ENCODE measurements at places on chromosomes 12 and 14.

DNA sequence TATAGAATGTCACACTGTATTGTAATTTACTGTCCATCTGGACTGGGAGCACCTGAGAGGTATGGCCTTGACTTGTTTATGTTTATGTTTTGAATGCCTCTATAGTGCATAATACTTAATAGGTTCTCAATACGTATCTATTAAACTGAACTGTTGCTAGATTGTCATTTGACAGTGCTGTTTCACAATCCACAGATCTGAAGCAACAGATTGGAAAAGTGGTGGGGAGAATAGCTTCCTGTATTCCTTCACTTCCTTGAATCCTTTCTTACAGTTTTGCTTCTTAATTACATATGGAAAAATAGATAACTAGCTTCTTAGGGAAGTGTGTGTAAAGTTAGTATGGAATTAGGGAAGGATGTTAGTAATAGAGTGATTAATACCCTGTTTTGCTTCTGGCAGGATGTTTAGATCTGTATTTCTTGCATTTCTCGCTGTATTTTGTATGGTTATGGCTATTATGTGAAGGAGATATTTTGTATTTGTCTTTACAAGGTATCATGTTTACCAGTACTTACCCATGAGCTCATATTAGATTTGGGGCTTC, 4.5 kb downstream of the CNOT2 start:
- DNase-seq, result no peak

- peak; percentile 45 for DNase-seq
Measured at GRCh38 chr12:10968765-10969456, 17.8 kb downstream of the TAS2R50 start.

DNA sequence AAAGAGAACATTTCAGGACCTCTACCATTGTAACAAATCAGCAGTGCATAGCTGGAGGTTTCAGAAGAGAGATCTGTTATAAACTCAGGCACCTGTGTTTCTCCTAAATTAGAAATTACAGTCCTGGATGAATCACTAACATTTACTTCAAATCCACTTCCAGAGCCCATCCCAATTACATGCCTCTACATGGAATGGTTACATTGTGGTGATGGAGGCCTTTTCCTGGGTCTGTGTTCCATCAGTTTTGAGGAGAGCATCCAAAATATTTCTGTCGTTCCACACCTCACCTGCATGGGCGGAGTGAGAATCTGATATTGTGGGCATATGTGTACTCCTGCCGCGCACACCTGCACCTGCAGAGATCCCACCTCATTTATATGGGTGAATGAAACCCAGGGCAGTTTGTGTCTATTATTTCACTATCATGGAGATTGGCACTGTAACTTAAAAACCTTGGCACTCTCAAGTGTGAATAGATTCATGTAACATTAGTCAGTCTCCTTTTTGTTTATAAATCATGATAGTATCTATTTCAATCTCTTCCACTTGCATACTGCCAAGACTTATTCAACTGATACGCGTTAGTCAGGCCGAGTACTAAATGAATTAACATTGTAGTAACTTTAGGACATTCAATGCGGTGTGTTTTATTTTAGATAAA, 215.1 kb upstream of the FAR2 start:
- DNase-seq, result no peak

GRCh38 chr12:40431169-40431568, 206.4 kb downstream of the LRRK2 start:
- no peak for DNase-seq

GRCh38 chr12:127041985-127042625, 1224.9 kb upstream of the TMEM132C start:
- no peak for DNase-seq

DNA sequence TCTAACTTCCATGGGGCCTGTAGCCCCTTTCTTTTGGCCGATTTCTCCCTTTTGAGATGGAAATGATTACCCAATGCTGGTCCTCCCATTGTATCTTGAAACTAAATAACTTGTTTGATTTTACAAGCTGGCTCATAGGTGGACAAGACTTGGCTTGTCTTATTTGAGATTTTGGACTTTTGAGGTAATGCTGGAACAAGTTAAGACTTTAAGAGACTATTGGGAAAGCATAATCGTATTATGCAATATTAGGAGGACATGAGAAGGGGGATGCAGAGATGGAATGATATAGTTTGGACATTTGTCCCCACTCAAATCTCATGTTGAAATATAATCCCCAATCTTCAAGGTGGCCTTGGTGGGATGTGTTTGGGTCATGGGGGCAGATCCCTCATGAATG, 49.2 kb upstream of the LYZ start:
- no peak for DNase-seq

DNA sequence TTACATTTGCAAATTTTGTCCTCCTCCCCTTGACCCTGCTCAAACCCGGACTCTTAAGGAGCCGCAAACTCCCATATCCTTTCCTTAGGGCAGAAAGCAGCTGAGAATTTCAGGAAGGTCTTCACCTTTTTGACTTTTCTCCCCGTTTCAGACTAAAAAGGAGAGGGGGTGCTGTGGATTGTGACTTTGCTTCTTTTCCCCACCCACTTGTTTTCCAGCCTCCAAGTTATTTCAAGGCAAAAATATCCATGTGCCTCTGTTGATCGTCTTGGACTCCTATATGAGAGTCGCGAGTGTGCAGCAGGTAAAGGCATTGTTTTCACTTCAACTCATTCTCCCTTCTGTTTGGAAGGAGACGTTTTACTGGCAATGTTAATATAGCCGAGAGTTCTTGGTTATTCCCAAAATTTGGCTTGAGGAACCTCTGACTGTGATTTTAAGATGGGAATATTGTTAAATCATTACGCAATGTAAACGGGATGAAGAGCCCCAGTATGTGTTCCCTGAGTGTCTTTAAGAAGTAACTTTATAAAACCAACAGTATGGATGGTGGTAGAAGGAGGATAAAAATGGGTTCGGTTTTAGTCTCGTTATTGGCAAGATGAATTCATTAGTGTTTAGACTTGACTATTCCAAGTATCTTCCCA, 663 bp downstream of the LRRK2 start:
- DNase-seq, result no peak

- no peak for DNase-seq
Measured at GRCh38 chr14:24370748-24371147, 2.8 kb downstream of the NFATC4 start.

DNA sequence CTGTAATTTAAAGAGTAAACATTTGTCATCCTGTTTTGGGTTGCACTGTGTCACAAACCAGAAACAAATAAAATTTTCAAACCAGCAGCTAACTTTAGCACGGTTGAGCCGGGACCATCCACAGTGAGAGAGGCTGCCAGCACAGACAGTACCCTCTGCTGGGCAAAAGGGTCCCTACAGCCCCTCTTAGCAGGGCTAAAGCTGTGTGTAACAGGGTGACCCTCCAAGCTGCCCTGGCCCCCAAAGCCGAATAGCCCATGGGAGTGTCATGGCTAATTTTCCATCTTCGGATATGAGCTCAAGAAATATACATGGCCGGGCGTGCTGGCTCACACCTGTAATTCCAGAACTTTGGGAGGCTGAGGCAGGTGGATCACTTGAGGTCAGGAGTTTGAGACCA, 157.1 kb upstream of the GRIN2B start:
- DNase-seq, result no peak

DNA sequence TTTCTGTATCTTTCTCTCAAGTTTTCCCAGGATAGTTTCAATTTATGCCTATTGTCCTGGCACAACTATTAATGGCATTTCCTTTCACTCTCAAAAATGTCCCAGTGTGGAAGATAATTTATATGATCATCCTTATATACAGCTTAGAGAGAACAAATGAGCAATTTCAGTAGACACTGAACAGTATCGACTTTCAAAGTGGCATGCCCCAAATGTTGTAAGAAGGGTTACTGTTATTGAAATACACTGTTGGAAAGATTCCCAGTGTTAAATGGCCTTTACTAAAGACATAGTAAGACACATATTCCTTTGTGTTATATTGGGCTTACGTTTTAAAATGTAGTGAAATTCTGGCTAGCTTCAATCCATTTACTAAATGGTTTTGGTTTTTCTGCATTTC, 202.3 kb upstream of the CDKN3 start:
- DNase-seq, result no peak

DNA sequence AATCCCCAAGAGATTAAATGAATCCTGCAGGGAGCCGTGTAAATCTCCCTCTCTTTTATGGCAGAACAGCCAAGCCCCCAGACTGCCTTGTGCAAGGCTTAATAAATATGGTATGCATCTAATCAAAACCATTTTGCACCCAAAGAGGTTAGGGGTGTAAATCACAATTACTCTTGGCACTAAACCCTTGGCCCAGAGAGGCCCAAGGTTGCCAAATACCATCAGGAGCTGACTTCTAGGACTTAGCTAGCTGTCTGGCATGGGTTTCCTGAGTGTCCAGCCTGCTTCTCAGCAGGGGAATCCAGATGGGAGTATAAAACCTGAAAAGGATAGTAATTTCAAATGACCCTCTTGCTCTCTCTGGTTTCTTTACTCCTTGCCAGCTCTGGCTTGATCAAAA, 610.4 kb downstream of the MED13L start:
- DNase-seq, result no peak

DNA sequence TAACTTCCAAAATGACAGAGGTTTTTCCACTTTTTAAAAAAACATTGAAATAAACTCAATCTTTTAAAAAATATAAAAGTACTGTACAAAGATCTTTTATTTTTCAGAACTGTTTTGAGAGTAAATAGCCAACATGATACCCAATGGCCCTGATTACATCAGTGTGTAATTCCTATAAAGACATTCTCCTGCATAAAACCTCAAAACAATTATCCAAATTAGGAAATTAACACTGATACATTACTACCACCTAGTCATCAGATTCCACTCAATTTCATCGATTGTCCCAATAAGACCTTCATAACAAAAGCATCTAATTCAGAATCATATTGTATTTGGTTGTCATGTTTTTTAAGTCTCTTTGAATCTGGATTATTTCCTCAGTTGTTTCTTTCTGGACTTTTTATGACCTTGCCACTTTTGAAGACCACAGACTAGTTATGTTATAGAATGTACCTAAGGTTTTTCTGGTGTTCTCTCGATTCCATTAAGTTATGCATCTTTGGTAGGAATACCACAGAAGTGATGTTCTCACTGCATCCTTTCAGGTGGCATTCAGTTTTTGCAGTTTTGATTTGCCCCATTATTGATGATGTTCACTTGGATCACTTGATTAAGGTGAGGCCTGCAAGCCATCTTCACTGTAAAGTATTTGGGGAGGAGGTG, 4.0 kb upstream of the YEATS4 start:
- no peak for DNase-seq

DNA sequence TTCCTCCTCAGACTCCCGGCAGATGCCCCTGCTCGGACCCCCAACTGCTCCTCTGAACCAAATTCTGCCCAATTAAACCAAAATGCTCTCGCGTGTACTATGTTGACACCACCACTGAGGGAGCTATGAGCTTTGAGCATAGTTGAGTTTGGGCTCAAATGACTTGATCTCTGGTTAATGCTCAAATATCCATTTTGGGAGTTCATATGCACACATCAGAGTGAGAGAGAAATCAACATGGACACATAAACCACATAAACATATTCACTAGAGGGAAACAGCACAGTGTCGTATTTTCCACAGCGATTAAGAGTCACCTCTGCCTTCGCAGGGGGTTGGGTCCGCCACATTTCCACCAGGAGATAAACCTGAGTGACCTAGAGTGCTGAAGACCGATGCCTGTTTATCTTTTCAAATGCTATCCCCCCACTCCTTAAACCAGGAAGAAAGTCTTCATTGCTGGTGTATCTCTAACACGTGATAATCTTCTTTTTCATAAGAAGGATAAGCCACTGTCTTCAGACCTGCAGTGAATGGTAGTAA, 59.4 kb upstream of the FOXN3 start:
- no peak for DNase-seq

DNA sequence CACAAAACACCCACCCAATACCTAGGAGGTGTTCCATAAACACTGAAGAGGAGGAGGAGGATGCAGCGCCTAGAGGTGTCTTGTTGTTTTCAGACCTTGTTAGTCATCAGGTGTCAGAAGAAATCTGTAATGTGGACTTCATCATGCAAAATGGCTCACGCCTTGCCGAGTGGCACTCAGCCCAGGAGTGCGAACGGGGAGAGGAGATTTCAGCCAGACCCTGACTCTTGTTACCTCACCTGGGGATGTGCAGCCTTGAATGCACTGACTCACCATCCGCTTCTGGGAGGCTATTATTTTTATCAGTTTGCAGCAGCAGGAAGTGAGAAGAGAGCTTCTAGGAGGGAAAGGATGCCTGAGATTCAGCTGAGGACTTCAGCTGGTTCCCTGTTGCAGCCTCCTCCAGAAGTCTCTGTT, 48.2 kb upstream of the PLXNC1 start:
- no peak for DNase-seq

DNA sequence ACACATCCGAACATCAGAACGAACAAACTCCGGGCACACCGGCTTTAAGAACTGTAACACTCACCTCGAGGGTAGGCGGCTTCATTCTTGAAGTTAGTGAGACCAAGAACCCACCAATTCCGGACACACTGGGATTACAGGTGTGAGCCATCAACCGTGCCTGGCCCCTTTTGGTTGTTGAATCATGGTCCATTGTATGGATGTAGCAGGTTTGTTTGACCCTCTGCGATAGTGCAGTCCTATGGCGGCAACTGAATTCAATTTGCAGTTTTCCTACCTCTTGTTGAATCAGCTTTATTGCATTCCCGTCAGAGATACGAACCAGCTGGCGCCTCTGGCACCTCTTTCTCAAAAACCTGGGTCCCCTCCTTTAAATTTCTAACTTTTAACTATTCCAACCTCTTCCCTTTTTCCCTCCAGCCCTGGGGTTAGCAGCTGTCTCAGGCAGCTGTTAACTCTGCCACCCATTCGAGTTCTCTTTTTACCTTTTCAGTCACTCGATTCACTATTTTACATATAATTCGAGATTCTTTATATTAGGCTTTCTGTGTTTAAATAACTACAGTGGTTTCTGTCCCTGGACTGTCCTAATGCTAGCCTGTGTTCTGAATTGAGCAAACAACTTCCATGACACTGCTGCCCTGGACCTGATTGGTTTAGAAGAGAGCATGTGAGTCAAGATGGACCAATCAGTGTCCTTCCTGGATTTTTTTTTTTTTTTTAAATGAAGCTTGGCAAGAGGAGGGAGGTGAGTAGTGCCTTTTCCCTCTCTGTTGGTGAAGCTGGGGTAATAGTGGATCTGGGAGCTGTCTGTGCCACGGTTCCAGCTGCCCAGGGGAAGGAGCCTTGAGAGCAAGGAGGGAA, 261.5 kb downstream of the PCNX1 start:
- no peak for DNase-seq

- DNase-seq, result no peak
Measured at GRCh38 chr14:38838049-38838978, 264.7 kb downstream of the SEC23A start.

DNA sequence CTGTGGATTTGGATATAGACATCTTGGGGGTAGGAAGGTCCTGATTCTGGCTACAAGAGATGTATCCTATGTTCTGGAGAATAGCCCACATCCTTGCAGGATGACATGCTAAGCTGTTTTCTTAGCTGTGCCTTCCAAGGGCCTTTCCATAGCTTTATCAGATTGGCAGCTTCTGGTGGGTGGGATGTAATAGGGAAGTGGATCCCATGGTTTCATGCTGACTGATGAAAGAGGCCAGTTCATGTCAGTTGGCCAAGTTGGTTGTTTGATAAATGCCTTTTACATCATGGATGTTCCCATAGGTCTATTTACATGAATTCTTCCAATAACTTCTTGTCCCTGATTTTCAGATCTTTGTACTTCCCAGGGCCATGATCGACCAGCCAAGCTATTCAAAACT, 169.1 kb upstream of the RMST start:
- DNase-seq, result no peak

Measured in AG08396 (cell line).